Stimulated activated CD8-positive, alpha-beta memory T cell treated with anti-CD3 and anti-CD28 coated beads, Interleukin-7, amount 100 ng/mL, for 4 hours (primary cell): ENCODE measurements at places on chromosomes 4 and X.

GRCh38 chrX:15033917-15034316, 160.7 kb downstream of the MOSPD2 start:
- DNase-seq, result no peak

GRCh38 chr4:99606716-99607115, 32.1 kb downstream of the MTTP start:
- DNase-seq, result no peak

GRCh38 chr4:85778632-85779131, 303.7 kb downstream of the ARHGAP24 start:
- DNase-seq, result no peak

- no peak for DNase-seq
Observed at GRCh38 chr4:5611750-5612149, 96.6 kb downstream of the EVC2 start.

GRCh38 chr4:121676345-121677075, 20.3 kb downstream of the ANXA5 start:
- no peak for DNase-seq
